ENCODE measurements at places on chromosomes 13 and 19.

- DNase-seq = no peak
Observed at GRCh38 chr19:49056101-49056901, 1.2 kb downstream of the CGB7 start.

DNA sequence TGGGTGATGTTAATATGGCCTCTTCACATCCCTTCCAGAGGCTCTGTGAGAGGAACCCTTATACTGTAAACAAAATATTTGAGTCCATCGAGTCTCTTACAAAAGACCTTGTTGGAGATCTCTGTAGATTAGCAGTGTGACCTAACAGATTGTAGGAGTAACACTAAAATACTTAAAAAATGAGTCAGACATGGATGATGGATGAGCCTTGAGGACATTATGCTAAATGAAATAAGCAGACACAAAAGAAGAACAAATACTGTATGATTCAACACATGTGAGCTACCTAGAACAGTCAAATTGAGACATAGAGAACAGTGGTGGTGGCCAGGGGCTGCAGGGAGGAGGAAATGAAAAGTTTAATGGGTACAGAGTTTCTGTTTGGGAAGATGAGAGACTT, 152.2 kb upstream of the UBL3 start:
- DNase-seq = peak; percentile 6

DNA sequence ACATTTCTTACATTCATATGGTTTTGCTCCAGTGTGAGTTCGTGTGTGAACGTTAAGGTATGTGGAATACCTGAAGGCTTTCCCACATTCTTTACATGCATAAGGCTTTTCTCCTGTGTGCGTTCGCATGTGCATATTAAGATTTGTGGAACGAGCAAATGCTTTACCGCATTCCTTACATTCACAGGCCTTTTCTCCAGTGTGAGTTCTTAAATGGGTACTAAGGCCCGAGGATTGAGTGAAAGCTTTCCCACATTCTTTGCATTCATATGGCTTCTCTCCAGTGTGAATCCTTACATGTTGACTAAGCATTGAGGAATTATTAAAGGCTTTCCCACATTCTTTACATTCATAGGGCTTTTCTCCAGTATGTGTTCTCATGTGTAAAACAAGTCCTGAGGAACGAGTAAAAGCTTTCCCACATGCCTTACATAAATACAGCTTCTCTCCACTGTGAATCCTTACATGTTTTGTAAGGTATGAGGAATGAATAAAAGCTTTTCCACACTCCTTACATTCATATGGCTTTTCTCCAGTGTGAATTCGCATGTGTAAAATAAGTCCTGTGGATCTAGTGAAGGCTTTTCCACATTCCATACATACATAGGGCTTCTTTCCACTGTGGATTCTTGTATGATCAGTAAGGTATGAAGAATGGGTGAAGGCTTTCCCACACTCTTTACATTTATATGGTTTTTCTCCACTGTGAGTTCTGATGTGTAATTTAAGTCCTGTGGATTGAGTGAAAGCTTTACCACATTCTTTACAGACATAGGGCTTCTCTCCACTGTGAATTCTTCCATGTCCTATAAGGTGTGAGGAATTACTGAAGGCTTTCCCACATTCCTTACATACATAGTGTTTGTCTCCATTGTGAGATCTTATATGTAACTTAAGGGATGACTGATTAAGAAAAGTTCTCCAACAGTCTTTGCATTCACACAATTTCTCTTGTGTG, 10.7 kb downstream of the ZNF846 start:
- no peak for DNase-seq

- peak; percentile 87 for DNase-seq
Observed at GRCh38 chr13:108463340-108463739, 166.1 kb upstream of the MYO16 start.

- DNase-seq = no peak
Observed at GRCh38 chr13:75647126-75647784, 11.1 kb downstream of the LMO7 start.

GRCh38 chr13:73939071-73939380, 195.2 kb downstream of the KLF12 start:
- DNase-seq = no peak

- no peak for DNase-seq
Observed at GRCh38 chr13:34750078-34750931, 191.8 kb upstream of the NBEA start.

DNA sequence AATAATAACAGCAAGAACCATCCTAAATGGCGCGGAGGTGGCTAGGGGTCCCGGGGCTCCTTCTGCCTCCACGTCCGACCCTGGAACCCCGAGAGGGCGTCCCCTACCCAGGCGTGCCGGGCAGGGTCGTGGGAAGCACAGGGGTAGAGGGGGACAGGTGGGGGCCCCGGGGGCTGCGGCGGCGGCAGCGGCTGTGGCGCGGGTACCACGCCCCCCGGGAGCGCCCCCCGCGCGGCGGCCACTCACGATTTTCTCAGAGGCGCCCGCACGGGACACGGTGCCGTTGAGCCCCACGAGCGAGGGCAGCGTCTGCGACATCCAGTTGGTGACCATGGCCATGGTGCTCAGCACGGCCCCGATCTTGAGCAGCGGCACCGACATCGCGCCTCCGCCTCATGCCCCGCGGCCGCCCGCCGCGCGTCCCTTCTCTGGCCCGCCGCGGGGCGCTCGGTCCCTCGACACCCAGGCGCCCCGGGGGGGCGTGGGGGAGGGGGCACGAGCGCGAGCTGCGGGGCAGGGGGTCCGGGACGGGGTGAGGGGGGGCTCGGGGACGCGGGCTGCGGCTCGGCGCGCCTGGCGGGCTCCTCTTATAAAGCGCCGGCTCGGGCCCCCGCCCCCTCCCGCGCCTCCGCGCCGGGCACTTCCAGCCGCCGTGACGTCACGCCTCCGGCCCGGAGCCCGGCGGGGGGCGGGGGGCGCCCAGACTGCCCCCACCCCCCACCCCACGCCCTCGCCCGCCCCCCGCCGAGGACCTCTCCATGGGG, 22.9 kb downstream of the OLFM2 start:
- no peak for DNase-seq

- no peak for DNase-seq
Observed at GRCh38 chr13:94322925-94323763, 156.3 kb downstream of the DCT start.

- DNase-seq = no peak
Observed at GRCh38 chr19:52070496-52070895, 21.9 kb upstream of the ZNF432 start.

DNA sequence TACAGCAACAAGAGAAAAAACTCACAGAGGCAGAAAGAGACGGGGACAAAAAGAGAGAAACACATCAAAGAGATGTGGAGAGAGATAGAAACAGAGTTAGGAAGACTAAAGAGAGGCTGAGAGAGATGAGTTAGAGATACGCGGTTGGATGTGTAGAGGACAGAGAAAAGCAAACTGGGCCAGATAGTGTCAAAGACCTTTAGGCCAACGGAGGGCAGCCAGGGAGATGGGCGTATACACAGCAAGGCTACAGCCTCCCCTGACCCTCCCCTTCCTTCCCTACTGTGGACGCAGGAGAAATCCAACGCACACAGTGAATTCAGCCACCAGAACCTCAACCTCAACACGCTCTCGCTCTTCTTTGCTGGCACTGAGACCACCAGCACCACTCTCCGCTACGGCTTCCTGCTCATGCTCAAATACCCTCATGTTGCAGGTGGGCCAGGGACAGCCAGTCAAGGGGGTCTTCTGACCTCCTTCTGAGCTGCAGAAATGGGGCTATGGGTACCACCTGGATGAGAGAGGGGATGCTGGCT, 18.7 kb downstream of the CYP2B6 start:
- no peak for DNase-seq

DNA sequence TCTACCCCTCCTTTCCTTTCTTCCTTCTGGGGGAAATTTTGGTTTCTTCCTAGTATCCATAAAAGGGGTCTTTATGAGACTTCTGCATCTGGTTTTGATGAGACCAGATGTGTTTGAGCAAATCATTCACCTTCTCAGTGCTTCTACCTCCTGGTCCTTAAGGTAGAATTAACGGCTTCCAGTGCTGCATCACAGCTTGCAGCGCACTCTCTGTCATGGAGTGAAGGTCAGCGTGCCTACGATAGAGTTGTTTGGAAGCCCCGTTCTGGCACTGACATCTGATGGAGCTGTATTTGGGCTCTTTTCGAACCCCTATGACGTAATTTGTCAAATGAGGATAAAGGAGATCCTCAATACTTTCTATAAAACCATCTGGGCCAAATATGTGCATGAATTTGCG, 164.2 kb downstream of the MTUS2 start:
- no peak for DNase-seq

DNA sequence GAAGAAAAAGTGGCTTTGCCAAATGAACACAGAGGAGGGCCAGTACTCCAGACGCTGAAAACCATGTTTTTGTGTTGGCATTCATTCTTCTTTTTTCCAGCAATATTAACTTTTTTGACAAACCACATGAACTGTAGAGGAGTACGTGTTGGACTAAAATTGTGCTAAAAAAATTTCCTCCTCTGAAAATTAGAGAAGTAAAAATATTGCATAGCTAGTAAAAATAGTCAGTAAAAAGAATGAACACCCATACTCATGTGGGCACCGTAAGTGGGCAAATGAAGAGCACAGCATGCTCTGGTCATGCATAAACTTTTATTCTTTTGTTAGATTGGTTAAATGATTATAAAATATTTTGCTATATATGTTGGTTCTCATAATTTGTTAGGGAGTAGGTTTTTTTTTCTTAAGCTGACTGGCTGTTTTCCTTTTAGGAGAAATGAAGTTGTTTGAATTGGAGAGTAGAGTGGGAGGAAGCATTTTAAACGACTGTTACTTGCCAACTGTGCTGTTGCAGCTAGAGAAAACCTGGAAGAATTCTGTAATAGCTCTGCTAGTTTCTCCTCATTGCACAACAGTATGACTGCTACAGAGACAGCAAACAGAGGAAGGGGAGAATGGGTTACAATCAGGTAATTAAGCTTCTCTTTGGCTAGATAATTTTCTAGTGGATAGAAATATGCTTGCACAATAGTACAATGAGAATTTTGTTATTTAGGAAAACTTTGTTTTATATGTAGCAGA, 222.4 kb downstream of the KCTD12 start:
- peak; percentile 32 for DNase-seq

DNA sequence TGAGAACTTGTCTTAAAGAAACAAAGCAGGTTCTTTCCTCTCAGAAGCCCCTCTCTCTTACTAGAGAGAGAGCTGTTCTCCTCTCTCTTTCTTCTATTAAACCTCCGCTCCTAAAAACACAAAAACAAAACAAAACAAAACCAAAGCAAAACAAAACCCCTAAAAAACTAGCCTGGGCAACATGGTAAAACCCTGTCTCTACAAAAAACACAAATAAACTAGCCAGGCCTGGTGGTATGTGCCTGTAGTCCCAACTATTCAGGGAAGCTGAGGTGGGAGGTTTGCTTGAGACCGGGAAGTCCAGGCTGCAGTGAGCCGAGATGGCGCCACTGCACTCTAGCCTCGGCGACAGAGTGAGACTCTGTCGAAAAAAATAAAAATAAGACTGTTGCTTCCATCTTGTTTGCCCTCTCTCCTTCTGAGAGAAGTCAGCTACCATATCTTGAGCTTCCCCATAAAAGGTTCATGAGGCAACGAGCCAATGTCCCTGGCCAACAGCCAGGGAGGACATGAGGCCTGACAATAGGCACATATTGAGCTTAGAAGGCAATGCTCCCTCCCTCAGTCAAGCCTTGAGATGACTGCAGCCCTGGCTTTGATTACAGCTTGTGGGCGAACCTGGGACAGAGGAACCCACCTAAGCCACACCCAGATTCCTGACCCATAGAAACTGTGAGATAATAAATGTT, 17.5 kb upstream of the FLT3 start:
- no peak for DNase-seq

GRCh38 chr13:93715866-93716265, 489.3 kb downstream of the GPC6 start:
- DNase-seq = no peak

DNA sequence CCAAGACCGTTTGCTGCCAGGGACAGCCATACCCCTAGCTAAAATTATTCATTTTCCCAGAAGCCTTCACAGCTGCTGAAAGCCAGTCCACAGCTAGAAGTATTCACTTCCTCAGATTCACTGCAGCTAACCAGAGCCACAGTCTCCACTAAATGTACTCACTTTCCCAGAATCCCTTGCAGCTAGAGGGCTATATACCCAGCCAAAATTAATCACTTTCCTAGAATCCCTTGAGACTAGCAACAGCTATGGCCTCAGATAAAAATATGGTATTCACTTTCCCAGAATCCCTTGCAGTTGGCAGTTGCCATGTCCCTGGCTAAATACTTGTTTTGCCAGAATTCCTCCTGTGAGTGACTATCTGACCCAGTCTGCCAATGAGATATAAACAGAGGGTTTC, 13.8 kb upstream of the MEIS3 start:
- no peak for DNase-seq

DNA sequence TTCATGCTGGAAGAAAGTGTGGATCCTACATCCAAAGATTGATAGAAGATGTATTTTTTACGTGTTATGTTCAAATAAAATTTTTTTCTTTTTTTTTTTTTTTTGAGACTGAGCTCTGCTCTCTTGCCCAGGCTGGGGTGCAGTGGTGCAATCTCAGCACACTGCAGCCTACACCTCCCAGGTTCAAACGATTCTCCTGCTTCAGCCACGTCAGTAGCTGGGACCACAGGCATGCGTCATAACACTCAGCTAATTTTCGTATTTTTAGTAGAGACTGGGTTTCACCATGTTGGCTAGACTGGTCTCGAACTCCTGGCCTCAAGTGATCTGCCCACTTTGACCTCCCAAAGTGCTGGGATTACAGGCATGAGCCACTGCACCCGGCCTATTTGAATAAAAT, 65.7 kb downstream of the KLF12 start:
- no peak for DNase-seq

GRCh38 chr13:72255908-72256307, 388.9 kb upstream of the DACH1 start:
- peak; percentile 13 for DNase-seq

DNA sequence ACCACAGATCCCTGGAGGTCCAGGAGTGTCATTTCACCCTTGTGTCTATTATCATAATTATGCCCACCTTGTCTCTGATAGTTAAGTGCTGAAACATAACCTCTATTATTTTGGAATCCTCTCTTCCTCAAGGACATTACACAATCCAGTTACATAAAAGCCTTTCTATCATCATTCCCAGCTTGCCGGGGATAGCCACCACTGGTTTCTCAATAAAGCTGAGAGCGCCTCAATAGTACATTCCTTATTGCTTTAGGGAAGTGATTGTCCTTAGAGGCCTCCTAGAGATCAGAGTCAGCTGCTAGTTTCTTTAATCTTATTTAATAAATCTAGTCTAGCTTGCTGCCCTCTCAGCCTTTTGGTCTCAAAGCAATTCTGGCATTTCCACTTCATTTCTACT, 490.0 kb upstream of the ATXN8OS start:
- no peak for DNase-seq

DNA sequence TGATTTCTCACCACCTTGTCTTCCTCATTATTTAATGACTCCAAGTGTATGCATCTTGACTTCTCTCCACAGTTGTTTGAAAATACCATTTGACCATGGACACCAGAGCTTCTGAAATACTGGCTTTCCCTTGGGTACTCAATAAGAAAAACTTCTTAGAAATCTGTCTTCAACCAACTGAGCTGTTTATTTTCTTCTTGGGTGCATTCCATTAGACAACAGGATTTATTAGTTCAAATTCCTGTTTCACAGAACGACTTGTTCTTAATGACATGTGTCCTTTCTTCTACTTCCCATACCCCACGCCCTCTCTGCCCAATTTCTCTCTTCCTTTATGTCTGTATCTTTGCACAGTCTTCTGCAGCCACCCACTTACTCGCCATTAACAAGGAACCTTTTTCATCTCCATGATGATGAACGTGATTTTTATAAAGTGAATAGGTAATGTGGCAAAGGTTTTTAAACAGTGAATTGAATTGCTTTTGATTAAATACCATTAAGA, 11.3 kb upstream of the ITM2B start:
- no peak for DNase-seq

All from fibroblast of the conjunctiva (primary cell).